ENCODE measurements at places on chromosomes 12 and 14.

- DNase-seq: no peak
These were observed 33.4 kb downstream of the POLE start for GRCh38 chr12:132653567-132654290.

DNA sequence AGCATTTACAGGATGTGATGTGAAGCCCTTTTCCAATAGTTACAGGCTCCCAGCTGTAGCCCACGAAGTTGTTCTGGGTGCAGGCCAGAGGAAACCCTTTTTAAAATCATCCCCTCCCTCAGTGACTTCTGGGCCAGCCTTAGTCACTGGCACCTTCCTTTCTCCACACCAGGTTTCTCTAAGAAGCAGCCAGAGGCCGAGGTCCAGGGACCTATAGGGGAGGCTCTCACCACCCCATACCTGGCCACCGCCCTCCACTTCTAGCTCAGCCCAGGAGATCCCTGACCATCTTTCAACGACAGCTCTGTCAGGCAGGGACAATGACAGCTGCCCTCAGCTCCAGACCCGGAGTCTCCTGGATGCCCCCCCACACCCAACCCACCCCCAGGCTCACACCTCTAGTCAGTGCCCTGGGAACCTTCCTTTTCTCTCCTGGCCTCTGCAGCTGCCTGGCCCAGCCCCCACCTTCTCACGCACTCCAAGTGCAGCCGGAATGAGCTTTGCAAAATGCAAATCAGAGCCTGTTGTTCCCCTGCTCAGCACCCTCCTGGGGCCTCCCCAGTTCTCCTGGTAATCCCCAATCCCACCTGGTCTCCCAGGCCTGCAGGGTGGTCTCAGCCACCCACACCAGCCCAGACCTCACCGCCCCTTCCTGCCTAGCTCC, 46.7 kb downstream of the TESC start:
- DNase-seq: peak; percentile 22

GRCh38 chr14:71752111-71752738, 180.0 kb upstream of the RGS6 start:
- DNase-seq: no peak

GRCh38 chr14:36661506-36662257, at the start of gene PAX9:
Gene PAX9, plus strand, starts transcription at chr14:36661860. Its CDS starts 230 bp downstream, at chr14:36662090.
- DNase-seq: peak; percentile 96

DNA sequence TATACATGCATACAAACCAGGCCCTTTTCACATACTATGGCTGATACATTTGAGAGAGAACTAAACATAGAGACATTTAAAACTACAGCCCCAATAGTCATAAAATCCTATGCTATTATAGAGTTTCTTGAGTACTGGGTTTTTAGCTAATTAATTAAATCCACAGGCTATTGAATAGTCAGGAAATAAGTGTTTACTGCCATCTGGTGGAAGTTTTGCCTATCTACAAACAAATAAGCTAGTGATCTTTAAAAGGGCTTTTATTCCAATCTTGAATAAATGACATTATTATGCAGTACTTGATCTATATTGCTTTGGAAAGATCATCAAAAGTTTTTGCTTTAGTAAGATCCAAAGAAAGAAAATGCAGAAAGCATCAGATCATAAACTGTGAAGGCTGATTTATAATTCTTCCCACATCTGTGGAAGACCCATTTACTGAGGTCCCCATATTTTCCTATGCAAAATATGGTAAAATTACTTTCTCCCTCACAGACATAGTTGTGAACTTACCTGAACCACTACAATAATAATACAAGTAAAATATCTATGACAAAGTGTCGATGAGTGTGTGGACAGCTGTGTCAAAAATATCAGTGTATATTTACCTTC, 131.3 kb downstream of the ITPR2 start:
- peak; percentile 64 for DNase-seq
